ENCODE measurements at places on chromosomes 4 and X.
A peak's percentile ranks its signal among the peaks of the same experiment; 100 is the strongest.

DNA sequence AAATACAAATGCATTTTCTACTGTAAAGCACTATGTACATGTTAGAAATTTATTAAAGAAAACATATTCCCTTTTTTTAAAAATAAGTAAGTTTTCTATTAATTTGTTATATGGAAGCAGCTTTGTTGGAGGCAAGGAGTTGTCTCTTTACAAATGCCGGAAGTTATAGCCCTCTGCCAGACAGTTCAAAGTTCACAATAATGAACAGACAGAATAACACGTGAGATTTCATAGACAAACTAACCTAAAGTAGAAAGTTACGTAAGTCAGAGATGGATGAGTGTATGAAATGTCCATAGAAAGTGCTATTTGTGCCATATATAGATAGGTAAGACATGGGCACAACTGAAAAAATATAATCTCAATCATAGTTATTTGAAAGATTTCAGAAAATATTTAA, 43.9 kb upstream of the NEIL3 start:
- no peak for DNase-seq

GRCh38 chr4:85994576-85994975, 365.3 kb downstream of the MAPK10 start:
- DNase-seq = no peak

DNA sequence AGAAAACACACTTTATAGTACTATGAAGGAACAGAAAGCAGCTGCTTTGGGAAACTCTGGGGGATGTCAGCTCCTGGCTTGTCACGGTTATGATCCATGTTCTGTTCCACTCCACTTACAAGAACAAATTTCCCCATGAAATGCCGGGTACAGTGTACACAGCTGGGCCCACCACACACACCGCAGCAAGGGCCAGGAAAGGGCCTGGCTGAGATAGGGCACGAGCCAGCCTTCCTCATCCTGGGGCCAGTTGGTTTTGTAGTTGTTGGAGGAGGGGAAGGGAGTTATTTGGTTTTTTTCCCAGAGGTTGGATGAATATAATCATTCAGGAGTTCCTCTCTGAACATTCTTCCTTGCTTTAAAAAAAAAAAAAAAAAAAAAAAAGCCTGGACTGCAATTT, 56.8 kb downstream of the SEPSECS start:
- DNase-seq = no peak

DNA sequence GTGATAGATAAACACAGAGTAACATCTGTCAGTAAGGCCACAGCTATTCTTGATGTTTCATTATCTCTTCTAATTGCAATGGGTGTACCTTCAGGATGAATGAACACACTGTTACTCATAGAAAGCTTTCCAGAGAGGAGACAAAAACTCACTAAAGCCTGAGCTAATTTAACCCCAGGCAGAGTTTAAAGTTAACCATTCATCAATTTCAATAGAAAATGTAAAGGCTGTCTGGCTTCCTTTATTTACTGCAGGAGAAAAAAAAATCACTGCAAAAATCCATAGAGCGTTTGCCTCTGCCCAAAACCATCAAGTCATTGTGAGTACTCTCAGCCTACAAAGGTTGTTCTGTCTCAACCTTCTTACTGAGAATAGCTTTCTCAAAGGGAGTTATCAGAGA, 376.9 kb downstream of the PPP4R3C start:
- no peak for DNase-seq

DNA sequence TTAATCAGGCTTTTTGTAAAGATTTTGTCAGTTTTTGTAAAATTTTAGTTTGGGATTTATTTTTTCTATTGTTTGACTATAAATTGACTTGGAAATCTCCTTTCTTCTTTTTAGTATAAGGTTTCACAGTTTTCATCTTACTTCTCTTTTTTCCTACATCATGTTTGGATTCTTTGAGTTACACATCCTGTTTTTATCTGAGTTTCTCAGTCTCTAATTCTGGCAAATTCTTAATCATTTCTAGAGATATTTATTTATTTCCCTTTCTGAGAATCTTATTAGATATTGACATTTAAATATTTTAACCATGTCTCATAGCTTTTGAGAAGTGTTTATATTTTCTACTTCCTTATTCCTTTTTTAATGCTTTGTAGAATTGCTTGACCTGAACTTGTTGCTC, 20.7 kb downstream of the USP53 start:
- no peak for DNase-seq

GRCh38 chr4:63814171-63814964, 594.9 kb downstream of the TECRL start:
- no peak for DNase-seq

DNA sequence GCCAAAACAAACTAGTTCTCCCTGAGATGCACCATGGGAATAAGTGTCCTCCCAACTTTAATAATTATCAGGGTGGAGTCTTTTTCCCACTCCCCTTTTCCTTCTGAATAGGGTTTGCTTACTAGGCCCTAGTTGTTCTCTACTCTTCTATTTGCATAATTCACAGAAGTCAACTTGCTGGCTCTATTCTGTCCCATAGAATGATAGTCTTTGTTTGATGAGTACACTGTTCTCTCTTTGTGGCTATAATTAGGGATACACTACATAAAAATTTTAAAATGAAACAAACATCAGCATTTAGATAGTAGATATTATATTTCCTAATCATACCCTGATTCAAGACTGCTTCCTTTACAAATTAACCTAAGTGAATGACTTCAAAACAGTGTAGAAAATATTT, 10.3 kb downstream of the PDHA2 start:
- DNase-seq = no peak

DNA sequence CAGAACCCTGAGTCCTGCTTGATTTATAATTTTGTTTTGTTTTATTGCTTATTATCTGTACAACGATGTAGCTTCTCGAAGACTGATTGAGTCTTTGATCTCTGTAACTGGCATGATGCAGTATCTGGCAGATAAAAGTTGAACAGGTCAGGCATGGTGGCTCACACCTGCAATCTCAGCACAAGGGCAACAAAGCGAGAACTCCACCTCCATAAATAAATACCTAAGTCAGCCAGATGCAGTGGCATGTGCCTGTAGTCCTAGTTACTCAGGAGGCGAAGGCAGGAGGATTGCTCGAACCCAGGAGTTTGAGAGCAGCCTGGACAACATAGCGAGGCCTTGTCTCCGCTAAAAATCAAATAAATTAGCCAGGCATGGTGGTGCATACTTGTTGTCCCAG, 15.7 kb upstream of the WDR19 start:
- no peak for DNase-seq

DNA sequence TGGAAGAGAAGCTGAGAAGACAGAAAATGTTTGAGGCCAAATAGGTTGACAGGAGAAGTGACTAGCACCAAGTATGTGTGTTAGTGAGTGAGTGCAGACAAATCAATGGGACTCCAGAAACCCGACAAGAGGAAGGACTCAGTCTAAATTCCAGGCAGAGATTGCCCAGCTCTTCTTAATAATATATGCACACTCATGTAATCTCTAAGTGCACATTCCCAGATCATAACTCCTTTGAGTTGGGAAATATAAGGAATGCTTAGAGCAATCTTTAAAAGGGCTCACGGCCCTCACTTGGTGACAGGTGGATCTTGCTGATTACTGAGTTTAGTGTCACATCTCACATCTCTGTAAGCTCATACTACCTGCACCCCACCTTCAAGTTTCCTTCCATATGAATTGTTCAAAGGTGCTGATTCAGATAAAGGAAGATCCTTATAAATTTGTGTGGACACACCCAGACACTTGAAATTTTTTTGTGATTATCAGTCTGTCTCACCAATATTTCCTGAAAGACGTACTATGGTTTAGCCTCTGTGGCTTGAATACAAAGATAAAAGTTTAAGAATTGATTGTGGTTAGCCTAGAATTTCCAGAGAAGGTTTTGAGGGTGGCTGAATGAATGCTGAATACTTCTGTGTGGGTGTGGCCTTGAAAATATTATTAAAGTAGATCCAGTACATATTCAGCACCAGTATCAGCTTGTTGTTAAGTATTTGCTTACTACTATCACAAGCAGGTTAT, 205.1 kb upstream of the UGT8 start:
- DNase-seq = no peak

- peak; percentile 38 for DNase-seq
Measured at GRCh38 chrX:24395775-24396174, 35.3 kb downstream of the SUPT20HL1 start.

DNA sequence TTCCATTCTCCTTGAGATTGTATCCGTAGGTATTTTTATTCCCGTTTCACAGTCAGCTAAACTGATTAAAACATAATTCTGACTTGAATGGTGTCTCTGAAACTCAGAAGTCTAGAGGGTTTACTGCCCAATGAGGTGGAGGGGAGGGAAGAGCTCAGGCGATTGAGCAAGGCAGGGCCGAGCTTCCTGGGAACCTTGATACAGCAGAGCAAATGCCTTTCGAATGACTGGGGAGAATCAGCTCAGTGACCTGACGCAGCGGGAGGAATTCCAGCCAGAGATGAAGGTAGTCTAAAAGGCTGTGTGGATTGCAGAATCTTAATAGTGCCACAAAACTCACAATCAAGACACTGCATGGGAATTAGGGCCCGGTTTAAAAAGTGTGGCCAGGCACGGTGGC, 233.6 kb downstream of the EVC2 start:
- DNase-seq = no peak

GRCh38 chr4:90118527-90119195, 8.5 kb upstream of the CCSER1 start:
- no peak for DNase-seq

GRCh38 chr4:153151535-153152455, 52.4 kb upstream of the TRIM2 start:
- peak; percentile 21 for DNase-seq

- DNase-seq = no peak
Measured at GRCh38 chr4:8125526-8126056, 33.0 kb downstream of the ABLIM2 start.

DNA sequence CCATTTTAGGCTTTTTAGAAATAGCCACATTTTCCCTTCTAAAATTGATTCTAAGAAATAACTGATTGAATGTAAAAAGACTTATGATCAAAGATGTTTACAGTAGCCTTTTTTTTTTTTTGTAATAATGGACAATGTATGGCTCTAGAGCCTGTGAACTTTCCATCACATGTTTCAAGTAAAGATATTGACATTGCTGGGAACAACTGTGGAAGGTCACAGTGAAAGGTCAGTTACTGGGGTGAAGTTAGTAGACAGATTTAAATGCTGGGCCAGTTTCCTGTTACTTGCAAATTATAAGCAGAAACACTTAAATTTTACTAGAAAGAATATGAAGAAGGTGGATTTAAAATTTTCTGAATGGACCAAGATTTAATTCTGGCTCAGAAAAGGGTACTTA, 18.4 kb downstream of the PAGE2 start:
- DNase-seq = no peak

- DNase-seq = no peak
Measured at GRCh38 chr4:40688446-40689095, 58.9 kb upstream of the RBM47 start.

- peak; percentile 91 for DNase-seq
Measured at GRCh38 chr4:23333946-23334878, 555.6 kb downstream of the PPARGC1A start.

DNA sequence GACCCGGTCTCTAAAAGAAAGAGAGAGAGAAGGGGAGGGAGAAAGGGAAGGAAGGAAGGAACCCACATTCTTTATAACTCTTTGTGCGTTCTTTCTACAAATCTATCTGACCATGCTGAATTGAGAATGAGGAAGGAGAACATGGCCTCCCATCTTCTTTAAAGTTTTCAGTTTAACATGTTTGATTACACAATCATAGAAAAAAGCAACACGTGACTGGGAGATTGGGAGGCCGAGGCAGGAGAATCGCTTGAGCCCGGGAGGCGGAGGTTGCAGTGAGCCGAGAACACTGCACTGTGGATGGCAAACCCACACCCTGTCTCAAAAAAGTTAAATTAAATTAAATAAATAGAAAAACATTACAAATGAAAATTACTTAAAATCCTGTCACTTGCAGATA, 254.5 kb downstream of the RAPGEF2 start:
- DNase-seq = no peak

DNA sequence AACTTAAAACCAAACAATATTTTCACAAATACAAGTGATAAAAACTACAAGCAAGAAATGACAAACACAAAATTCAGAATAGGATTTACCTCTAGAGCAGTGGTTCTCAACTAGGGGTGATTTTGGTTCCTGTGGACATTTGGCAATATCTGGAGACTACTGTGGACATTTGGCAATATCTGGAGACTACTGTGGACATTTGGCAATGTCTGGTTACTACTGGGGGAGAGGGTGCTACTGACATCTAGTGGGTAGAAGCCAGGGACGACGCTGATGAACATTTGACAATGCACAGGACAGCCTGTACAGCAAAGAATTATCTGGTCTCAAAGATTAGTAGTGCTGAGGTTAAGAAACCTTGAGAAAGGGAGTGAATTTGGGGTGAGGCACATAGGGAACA, 169.8 kb downstream of the CLCN4 start:
- DNase-seq = no peak

DNA sequence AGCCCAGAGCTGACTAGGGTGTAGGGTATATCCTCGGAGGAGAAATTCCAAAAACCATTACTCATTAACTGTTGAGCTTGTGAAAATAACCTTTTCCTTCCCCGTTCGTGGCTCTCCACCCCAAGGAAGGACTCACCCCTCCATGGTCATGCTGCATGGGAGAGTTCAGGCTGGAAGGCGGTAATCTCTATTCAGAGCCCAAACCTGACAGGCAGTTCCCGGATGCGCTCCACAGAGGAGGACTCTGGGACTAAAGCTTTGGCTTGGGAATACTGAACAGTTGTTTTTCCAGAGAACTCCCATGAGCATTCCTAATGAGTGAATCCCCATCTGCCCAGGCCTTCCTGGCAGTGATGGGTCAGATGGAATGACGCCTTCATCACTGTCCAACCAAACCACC, 125.4 kb downstream of the BCOR start:
- no peak for DNase-seq

GRCh38 chrX:32269866-32270265, 941.5 kb downstream of the DMD start:
- no peak for DNase-seq

DNA sequence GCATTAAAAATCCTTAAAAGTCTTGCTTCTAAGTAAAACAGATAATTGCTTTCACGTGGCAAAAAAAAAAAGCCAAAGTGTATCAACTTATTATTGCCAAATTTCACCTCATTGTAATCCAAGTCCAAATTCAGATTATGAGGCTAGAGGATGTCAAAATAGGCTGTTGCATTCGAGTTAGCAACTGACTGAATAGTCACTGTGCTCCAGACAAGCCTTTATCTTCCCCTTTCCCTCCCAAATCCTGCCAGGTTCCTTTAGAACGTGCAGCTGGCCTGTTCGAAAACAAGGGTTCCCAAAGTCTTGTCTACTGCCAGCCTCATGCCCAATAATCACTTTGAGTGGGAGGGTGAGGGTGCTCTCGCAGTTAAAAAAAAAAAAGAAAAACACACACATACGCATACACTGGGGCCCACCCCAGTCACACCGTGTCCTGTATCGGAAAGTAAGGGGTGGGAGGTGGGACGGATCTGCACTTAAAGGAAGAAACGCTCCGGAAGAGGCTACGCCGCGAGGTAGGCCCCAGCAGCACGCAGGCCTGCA, 603 bp downstream of the MAD2L1 start:
- DNase-seq = peak; percentile 17

GRCh38 chr4:120633810-120634209, 288.7 kb downstream of the PRDM5 start:
- DNase-seq = no peak
